ENCODE measurements at places on chromosomes 3 and 15.

DNA sequence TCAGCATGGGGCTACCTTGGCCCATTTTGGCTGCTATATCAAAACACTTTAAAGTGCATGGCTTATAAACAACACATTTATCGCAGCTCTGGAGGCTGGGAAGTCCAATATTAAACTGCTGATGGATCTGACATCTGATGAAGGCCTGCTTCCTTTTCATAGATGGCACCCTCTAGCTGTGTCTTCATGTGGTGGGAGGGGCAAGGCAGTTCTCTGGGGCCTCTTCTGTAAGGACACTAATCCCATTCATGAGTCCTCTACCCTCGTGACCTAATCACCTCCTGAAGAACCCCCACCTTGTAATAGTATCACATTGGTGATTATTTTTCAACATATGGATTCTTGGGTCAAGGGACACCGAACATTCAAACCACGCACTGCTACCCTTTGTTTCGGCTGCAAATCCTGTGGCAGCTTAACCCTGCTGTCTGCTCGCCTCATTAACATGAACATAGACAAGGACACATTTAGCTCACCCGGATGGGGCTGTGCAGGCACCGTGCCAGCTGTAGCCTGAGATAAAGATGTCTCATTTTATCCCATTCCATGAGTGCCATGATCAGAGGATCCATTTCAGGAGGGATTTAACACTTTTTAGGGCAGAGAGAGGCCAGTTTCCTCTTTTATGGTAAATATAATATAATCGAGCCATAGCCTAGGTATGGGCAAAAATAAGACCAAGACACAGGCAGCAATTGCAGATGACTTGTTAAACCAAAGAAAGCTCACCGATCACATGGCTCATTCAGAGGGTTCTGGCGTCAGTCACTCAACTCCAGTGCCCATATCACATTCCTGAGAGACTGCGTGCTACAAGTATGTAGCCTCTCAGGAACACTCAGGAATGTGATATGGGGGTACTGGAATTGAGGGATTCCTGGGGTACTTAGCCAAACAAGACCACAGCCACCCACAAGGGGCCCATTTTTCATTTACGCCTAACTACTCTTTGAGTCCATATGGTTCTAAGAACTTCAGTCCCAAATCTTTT is 251.1 kb upstream of the ST8SIA2 start:
- no peak for DNase-seq

DNA sequence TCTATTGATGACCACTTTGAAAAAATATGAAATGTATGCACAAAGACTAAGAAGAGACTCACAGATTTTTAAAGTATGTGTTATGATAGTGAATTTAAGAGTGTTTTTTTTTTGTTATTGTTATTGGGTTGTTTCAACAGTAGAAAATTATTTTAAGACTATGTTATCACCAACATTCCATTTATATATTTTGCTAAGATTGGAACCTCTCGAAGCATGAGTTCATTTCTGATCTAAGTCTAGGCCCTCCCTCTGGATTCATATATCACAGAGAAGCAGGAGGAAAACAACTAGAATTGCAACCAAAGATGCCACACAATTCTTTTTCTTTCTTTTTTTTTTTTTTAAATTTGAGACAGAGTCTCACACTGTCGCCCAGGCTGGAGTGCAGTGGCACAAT is 46.8 kb downstream of the ITGB5 start:
- DNase-seq = no peak

- no peak for DNase-seq
Measured at GRCh38 chr15:65331811-65332210, 27.3 kb downstream of the RNU5B-1 start.

DNA sequence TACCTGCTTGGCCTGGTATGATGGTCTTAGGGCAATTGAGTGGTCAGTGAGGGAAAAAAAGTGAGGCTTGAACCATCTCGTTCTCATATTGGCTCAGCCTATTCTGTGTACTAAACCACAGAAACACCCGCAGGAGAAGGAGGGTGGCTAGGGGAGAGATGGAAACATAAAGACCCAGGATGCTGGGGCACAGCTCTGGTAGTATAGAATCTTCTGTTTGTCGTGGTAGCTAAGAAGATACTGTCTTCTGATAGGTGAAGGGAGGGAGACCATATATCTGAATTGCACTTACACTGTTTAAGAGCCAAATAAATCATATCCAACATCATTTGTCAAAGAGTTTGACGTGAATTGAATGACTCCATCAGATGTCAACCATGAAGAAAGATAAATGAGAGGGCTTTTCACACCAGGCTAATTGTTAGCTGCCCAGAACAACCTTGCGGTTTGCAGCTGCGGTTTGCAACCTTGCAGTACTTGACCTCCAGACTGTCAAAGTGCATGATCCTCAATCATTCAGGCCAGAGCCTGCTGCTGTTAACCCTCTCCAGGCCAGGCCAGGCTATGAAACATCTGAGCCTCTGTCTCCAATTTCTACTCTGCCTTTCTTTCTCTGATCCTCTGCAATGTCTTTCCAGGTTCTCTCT is 40.9 kb upstream of the PIK3R4 start:
- DNase-seq = no peak

- DNase-seq = no peak
Measured at GRCh38 chr3:18951333-18951732, 197.0 kb upstream of the KCNH8 start.

DNA sequence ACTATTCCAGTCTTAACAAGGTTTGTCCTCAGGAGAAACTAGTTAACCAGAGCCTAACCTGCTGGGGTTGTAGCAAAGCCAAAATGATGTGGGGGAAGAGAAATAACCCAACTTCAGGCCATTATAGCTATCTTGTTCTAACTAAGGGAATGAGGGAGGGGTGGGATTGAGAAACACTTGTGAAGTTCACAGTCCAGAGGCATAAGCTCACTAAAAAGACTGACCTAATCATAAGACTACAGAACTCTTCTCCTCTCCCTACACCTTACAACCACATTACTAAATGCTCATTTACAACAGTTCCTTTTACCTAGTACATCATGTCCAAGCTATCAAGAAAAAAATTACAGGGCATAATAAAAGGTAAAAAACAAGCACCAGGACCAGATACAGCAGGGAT is 52.8 kb downstream of the UBE3A start:
- DNase-seq = no peak

GRCh38 chr3:14539384-14539741 is 779 bp downstream of the GRIP2 start:
- no peak for DNase-seq

DNA sequence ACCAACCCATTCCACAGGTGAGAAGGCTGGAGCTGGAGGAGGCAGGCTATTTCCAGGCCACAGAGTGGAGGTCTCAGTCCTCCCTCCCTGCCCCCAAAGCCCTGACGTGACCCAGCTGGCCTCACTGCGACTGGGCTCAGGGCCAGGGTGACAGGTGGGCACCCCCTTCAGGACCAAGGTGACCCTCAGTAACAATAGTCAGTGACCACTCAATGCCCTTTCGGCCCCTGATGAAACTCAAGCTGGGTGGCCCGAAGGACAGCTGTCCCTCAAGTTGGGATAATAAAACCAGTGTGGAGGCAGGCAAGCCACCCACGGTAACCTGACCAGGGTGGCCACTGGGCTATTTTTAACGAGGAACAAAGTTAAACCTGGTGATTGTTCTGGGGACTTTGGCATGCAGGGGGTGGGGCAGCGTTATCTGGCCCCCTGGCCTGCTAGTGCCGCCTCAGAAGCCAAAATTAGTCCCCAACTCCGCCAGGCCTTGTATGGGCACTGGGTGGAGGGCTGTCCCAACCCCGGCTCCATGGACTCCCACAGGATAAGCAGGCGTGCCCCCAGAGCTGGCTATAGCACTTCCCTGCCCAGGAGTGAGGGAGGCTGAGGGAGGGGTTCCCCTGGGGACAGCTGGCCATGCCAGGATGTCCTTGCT is 1.1 kb downstream of the TNNC1 start:
- DNase-seq = no peak

- DNase-seq = no peak
Measured at GRCh38 chr3:33331414-33331813, 54.2 kb downstream of the FBXL2 start.

DNA sequence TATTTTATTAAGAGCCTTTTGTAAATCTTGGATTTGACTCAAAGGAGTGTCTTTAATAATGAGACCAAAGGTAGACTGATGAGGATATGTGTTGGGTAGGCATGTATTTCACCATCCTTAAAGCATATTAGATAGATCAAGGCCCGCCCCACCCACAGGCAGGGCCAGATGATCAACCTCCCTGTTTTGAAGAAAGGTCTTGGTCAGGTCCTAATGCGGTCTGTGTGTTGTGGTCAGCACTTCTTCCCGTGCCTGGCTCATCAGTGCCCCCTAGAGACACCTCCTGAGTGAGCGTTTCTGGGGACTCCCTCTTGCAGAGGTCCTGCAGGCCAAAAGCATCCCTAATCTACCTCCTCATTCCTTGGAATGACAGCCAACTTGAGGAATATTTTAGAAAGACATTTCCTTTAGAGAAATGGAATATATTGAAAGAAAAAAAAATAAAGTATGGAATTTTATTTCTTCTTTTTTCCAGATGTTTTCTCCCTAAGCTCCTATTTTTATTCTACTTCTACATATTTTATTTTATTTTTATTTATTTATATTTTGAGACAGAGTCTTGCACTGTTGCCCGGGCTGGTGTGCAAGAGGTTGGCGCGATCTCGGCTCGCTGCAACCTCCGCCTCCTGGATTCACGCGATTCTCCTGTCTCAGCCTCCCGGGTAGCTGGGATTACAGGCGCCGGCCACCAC is 6.0 kb downstream of the TM4SF4 start:
- DNase-seq = peak; percentile 31

DNA sequence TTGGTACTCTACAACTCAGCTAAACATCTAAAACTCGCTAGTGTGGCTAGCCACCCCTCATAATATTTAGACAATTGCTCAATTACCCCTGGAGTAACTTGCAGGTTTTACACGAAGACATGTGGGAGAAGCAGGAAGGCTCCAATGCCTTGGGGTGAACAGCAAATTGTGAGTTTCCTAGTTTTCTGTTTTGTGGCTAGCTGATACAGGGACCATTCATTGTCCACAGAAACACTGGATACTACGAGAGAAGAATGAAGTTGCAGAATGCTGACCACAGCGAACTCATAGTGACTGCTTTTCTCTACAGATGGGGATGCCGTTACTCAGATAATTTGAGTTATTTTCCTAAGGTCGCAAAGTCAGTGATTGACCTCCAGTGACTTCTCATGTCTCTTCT is 212.9 kb downstream of the P3H2 start:
- DNase-seq = no peak

DNA sequence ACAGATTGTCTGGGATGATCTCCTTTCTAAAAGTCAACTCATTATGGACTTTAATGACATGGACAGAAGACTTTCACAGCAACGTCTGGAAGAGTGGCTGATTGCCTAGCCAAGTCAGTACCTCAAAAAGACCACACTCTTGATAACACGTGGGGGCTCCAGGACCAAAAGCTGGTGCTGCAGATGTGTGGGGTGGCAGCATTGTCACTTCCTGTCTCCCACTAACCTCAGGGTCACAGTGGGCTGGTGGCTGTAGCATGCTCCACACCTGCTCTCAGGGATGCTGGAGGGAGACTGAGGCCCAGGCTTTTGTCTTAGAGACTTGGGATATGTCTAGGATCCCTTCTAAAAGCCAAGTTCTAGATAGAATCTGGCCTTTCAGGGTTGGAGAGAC is 118.1 kb downstream of the APBA2 start:
- no peak for DNase-seq

DNA sequence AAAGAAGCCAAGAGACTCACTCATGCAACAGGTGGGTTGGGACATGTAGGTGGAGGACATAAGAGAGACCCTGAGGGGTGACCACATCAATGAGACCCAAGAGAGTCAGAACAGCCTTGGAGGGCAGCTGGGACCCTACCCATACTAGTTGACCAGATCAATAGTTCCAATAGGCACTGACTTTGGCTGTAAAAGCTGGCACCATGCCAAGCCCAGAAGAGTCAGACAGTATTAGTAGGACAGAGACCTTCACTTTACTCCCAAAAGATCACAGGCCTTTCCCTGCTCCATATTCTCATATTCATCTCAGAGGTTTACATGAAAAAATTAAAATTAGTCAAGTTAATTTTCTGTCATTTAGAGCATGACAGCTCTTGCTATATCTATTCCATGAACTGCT is 20.9 kb upstream of the GABRR3 start:
- no peak for DNase-seq

GRCh38 chr3:138901567-138901966 is 45.4 kb downstream of the FOXL2 start:
- no peak for DNase-seq

DNA sequence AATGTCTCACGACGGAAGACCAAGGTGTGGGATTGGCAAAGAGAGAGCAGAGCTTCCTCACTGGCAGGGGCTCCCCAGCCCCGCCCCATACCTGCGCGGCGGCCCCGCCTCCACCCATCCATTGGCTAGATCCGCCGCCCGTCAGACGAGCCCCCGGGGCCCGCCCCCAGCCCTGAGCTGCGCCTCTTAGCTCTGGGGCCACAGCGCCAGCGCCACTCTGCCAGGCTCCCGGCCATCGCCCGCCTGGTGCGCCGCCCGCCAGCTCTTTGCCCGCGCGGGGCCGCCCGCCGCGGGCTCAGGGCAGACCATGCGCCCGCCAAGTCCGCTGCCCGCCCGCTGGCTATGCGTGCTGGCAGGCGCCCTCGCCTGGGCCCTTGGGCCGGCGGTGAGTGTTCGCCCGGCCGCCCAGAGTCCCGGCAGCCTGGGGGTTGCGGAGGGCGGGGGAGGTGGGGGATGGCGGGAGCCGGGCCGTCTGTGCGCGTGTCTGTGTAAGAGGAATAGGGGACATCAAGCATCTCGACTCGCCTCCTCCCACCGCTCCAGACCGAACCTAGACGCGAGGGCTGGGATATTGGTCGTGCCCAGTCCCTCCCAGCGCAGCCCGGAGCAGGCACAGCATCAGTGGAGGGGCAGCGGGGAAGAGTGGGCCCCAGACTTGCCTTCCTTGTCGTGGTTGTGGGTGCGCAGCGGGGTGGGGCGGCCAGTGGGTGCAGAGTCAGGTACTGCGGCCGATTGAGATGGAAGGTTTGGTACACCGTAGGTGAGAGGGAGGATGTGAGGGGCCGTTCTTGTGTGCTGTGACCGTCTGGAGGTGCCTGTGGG is at the start of gene VIPR1:
TSS of gene VIPR1 (plus strand) at position 215 of the 822 bp plus-strand sequence. CDS start at position 308, 93 bp downstream.
- DNase-seq = peak; percentile 83

DNA sequence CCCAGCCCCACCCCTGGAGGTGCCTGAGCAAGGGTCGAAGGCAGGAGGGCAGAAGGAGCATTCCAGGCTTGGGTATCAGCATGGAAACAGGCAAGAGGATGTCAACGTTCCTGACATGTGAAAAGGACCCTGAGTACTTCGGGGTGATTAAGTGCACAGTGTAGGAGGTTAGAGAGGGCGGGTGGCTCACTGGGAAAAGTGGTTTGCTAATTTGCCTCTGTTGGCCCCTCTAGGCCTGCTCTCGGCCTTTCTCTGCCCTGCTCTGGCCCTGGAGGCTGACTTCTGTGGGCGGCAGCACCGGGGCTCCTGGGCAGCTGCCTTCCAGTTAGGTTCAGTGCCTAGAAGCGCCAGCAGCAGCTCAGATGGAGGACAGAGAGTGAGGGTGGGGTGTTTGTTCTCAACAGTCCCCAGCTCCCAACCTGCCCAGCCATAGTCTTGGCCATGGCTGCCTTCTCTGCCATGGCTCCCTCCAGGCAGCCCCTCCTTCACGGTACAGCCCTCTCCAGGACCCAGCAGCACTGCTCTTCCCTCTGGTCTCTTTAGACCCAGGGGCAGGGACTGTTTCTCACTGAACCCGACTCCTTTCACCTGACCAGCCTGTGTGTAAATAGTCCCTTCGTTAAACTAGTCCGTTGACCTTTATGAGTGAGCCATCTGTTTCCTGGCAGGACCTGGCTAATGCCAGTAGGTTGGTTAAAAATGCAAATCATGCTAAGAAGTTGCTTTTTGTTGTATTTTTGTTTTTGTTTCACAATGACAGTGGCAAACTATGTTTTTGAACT is 107.1 kb upstream of the TPM1 start:
- DNase-seq = no peak

- DNase-seq = no peak
Measured at GRCh38 chr3:46408853-46409252, 1.8 kb downstream of the CCRL2 start.
